ENCODE measurements at places on chromosomes 6 and 20. TPM values are rescaled to one million over a fixed set of nuclear protein-coding genes. Genes with fewer than 3 reads are reported as not detected.
A peak's percentile ranks its signal among the peaks of the same experiment; 100 is the strongest.

The EDEM2 gene
- polyA plus RNA-seq: 11.0 TPM

The NOX3 gene
- not detected for polyA plus RNA-seq

DNA sequence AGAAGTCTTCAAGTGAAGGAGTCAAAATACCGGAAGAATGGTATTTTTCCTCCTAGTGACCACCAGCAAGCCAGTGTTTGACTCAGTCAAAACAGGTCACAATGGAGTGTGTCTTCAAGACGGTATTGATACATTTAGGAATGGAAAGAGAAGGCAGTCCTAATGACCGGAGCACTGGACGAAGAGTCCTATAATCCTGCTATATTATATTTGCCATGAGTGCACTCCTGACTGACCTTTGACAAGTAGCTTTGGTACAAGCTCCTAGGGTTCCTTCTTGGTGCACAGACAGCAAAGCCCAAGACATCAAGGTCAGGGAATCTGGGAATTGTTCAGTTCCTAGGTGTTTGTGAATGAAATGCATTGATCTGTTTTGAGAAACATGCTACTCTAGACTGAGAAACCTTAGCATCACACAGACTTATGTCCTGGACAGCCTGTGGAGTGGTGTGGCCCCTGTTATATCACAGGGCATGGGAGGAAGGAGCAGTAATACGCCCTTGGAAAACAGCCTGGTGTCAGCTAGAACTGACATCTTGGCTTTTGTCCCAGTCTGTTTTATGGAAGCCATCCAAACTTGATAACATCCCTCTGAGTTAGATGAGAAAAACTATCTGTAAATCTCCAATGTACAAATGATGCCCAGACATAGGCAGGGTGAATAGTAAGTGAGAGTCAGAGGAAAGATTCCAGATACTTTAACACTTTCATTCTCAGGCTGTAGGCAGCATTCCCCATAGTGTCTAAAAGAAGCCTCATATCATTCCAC, 18.5 kb downstream of the NOX3 start:
- H3K4me3 ChIP-seq: no peak overlapping the region
- no peak for DNase-seq
- no peaks in the 10 kb centered on the region for H3K4me1 ChIP-seq
- no peaks in the 10 kb centered on the region for H3K36me3 ChIP-seq

GRCh38 chr6:70289299-70289698, 13.6 kb downstream of the COL9A1 start:
- no peaks in the 10 kb centered on the region for H3K36me3 ChIP-seq
- no peak overlapping the region for H3K27ac ChIP-seq
- H3K4me3 ChIP-seq: no peak overlapping the region
- no peaks in the 10 kb centered on the region for H3K27me3 ChIP-seq

The LZTS3 gene
- polyA plus RNA-seq: 3.3 TPM

DNA sequence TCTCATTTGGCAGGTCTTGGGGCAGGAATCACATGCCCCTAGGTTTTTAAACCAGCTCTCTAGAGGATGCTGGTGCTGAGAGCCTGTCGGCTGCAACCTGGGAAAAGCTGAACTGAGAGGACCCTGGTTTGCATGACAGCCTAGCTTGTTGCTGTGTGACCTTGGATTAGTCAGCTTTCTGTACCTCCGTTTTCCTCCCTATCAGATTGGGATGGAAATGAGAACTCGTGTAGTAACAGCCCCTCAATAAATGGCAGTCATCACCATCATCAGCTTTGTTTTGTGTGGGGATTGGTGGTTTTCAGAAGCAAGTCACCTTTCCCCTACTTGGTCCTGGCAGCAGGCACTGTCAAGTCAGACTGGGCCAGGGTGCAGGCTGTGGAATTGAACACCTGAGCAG, 75.2 kb upstream of the MYL9 start:
- H3K27me3 ChIP-seq: no peaks in the 10 kb centered on the region
- no peak for DNase-seq
- H3K4me3 ChIP-seq: no peak overlapping the region
- H3K4me1 ChIP-seq: peaks cover 5% of the 10 kb centered on the region
- peak overlapping the region; percentile 82 for H3K27ac ChIP-seq

DNA sequence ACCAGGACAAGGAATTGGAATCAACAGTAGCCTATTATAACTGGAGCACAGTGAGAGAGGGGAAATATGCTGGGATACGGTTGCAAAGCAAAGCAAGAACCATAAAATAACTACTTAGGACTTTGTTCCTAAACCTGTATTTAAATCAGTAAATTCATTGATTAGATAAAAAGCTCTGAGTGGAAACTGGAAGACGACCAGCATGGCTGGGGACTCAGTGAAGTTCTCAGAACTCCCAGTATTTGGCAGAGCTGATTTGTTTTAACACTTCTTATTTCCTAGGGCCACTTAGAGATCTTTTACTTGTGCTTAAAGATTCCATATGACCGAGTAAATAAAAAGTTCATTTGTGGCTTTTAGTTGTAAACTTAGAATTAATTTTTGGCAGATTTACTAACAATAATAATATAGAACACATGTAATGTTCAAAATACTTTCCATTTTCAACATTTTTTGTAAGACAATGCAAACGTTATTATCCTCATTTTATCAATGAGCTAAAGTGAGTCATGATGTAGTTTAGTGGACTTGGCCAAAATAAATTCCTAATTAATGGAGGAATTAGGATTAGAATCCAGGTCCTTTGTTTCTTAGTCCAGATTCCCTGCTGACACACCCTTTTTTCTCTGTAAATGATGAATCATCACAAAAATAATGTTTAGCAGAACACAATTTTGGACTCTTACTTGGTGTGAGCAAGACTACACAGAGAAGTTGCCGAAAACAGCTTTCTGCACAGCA, 392.9 kb downstream of the GJA1 start:
- no peaks in the 10 kb centered on the region for H3K36me3 ChIP-seq
- no peak overlapping the region for H3K4me3 ChIP-seq
- no peak overlapping the region for H3K27ac ChIP-seq
- H3K27me3 ChIP-seq: no peaks in the 10 kb centered on the region
- peaks cover 2% of the 10 kb centered on the region for H3K4me1 ChIP-seq

GRCh38 chr6:169960003-169960344, 208.6 kb downstream of the ERMARD start:
- peak; percentile 32 for DNase-seq
- no peaks in the 10 kb centered on the region for H3K27me3 ChIP-seq
- H3K27ac ChIP-seq: no peak overlapping the region
- H3K4me1 ChIP-seq: no peaks in the 10 kb centered on the region

The ZDHHC14 gene
- polyA plus RNA-seq: 12.4 TPM

The CDSN gene
- polyA plus RNA-seq: not detected

- no peak overlapping the region for H3K27ac ChIP-seq
- DNase-seq: no peak
- no peaks in the 10 kb centered on the region for H3K27me3 ChIP-seq
Measured at GRCh38 chr6:170000071-170000843, 248.8 kb downstream of the ERMARD start.

GRCh38 chr6:134626589-134626988, 308.7 kb upstream of the SGK1 start:
- no peak overlapping the region for H3K4me3 ChIP-seq
- H3K36me3 ChIP-seq: no peaks in the 10 kb centered on the region
- no peaks in the 10 kb centered on the region for H3K4me1 ChIP-seq

DNA sequence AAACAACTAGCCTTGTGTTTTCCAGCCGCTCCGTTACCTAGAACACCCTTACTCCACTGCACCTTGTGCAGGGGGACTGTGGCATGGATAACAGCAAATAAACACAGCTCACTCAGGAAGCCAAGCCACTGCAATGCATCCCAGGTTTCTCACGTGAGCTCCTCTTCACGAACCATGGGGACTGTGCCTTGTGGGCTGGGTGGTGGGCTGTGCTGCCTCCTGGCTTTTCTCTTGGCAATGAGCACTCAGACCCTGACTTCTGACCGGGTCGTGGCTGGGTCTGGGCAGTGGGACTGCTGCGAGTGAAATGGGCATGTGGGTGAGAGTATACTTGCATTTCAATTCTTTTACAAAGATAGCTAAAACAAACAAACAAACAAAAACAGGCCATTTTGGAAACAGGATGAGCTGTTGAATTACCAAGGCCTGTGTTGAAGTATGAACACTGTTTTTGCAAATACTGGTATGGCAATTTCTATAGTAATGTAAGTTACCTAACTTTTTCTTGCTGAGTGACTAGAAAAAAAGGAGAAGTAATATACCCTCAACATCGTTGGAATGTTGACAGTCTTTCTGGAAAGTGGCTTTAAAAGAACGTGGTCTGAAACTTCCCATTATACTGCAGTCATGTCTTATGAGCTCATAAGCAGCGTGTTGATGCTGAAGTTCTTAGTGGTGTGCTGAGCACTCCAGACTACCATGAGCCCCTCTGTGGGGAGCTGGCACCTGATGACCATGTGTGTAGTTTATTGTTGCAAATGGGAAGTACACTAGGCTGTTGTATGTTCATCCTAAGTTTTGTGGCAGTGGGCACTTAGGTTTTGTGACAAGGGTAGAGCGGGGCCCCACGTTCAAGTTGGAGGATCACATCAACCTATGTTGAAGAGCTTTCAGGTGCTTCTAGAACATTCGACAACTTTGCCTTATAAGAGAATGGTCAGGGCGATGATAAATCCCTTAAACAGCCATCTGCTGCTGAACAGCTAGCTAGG, 120.4 kb downstream of the ARMC2 start:
- no peak for DNase-seq
- no peaks in the 10 kb centered on the region for H3K27me3 ChIP-seq
- no peak overlapping the region for H3K27ac ChIP-seq
- no peak overlapping the region for H3K4me3 ChIP-seq
- H3K4me1 ChIP-seq: no peaks in the 10 kb centered on the region

DNA sequence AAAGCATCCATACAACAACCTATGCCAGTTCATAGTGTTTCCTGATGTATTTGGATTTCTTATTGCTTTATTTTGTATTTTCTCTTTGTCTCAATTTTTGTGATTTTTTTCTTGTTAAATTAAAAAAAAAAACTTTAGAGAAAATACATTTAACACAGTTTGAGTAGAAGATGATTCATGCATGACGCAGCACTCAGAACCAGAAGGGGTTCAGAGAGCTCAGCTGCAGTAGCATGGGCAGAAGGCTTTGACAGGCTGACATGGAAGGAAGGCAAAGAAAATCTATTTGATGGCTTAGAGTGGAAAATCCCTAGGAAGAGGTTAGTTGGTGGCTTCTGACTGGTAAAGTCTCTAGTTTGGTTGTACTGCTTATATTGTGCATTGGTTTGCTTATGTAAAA, 207.2 kb upstream of the STXBP5 start:
- H3K36me3 ChIP-seq: no peaks in the 10 kb centered on the region
- no peak overlapping the region for H3K27ac ChIP-seq
- H3K27me3 ChIP-seq: no peaks in the 10 kb centered on the region
- no peaks in the 10 kb centered on the region for H3K4me1 ChIP-seq

The SYTL3 gene
- 1.0 TPM for polyA plus RNA-seq

DNA sequence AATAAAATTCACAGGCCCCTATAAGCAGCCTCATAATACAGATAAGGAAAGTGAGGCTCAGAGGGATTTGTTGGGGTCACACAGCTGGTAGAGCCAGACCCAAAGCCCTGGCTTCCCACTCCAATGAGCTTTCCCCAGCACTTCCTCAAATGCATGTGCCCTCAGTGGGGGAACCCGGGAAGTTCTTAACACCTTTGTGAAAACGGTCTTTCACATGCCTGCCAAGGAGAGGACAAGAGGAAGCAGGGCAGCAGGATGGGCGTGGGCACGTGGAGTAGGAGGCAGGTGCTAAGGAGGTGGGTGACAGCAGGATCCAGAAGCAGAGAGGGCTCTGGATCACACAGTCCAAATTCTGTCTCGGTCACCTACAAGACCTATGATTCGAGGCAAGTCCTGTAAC, 598 bp downstream of the PI16 start:
- DNase-seq: no peak
- no peaks in the 10 kb centered on the region for H3K27me3 ChIP-seq
- no peak overlapping the region for H3K27ac ChIP-seq

The CLDN20 gene
- not detected for polyA plus RNA-seq
